ENCODE measurements at places on chromosomes 1 and 21. TPM values are rescaled to one million over a fixed set of nuclear protein-coding genes. Genes with fewer than 3 reads are reported as not detected.
A peak's percentile ranks its signal among the peaks of the same experiment; 100 is the strongest.

DNA sequence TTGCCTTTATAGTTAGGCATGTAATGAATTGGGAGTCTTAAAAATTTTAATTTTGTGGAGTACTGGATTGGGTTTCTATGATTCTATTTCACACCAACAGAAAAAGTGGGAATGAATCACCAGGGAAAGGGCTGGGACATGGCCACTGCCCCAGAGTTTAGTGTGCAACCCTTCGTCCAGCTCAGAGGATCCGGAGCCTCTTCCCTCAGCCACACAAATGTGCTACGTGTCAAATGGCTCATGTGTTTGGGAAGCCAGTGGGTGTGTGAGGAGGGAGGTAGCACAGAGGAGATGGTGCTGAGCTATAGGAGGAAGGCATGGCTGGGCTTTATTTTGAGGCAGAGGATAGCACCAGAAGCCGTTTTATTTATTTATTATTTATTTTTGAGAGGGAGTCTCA lies 247.3 kb downstream of the SIPA1L2 start:
- DNase-seq = no peak

Gene IL10
- total RNA-seq = 0.18 TPM

DNA sequence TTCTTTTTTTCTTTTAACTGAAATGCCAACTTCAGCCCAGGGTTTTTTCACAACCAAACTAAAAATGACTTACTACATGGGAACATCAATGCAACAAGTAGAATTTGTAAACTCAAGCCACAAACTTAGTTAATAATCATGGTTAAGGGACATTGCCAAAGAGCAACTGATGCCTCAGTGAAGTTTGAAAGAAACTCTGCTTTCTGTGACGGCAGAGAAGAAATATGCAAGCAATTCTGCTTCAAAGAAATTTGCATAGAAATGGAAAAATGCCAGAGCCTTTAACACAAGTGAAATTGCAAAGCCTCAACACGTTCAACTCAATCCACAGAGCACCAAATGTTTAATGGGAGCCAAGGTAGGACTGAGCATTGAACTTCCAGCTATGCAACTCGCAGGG lies 5.0 kb upstream of the CHD5 start:
- DNase-seq = no peak

- DNase-seq = peak; percentile 46
These were observed 732 bp downstream of the HS2ST1 start for GRCh38 chr1:86914998-86915736.

- DNase-seq = no peak
These were observed 323.3 kb upstream of the DUSP10 start for GRCh38 chr1:222065234-222065633.

- no peak for DNase-seq
These were observed 30.5 kb downstream of the TBCE start for GRCh38 chr1:235397733-235398132.

DNA sequence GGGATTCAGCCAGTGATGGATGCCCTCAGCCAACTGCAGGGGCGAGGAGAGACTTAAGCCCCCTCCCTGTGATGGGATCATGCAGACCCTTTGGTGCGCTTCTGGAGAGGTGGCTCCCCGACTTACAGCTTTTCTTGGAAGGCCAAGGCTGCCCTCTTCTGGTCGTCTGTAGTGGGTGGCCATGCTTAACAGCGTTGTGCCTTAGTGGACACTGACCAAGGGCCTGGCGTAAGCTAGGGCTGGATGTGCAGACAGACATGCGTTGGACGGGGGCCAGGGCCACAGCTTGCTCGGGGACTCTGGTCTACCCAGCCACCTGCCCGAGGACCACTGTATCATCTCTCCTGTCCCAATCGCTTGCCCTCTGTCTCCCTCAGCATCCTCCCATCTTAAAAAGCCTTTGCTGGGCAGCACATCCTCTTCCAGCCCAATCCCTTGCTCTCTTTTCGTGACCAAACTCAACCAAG lies 5.5 kb downstream of the AZIN2 start:
- DNase-seq = peak; percentile 80

GRCh38 chr1:147824001-147824400 lies 63.6 kb upstream of the GJA5 start:
- DNase-seq = no peak

DNA sequence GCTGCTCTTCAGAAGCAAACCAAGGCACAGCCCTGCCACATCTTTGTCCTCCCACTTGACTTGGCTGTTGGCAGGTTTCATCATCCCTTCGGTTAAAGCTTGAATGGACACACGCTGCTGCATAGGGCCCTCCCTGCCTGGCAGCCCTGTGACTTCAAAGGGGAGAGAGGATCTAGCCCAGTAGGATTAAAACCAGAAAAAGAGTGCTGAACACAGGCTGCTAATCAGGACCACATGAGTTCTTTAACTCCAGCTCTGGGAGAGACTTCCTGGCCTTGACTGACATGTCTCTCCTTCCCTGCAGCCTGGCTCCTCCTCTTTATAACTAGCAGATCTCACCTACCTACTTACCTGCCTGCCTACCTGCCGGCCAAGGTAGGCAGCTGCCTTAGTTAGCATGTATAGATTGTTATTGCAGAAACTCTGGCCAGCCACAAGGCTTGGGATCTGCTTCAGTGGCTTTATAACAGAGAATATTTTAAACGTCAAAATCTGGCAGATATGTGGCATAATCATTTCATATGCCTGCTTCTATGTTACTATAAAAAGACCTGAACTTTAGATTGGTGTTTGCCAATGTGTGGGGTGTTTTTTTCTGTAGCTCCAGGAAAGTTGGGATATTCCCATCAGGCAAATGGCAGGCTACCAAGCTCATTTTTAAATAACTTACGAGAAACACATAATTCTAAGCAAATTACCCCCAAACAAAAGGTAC lies 49.4 kb downstream of the ERG start:
- no peak for DNase-seq

DNA sequence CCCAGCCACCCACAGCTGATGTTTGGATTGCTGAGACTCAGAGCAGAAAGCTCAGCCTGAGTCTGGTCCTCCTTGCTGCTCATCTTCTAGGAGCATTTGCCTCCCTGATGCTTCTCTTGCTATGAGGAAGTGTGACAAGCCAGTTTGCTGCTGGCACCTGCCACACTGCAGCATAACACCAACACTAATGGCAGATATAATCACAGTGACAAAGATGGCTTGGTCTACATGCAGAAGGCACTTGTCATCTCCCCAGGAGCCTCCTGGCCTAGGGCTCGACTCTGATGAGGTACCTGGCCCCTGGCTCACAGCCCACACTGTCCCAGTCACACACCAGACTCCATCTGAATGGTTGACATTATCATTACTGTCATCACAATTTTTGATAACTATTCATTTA lies 13.9 kb upstream of the PSMB2 start:
- DNase-seq = no peak

DNA sequence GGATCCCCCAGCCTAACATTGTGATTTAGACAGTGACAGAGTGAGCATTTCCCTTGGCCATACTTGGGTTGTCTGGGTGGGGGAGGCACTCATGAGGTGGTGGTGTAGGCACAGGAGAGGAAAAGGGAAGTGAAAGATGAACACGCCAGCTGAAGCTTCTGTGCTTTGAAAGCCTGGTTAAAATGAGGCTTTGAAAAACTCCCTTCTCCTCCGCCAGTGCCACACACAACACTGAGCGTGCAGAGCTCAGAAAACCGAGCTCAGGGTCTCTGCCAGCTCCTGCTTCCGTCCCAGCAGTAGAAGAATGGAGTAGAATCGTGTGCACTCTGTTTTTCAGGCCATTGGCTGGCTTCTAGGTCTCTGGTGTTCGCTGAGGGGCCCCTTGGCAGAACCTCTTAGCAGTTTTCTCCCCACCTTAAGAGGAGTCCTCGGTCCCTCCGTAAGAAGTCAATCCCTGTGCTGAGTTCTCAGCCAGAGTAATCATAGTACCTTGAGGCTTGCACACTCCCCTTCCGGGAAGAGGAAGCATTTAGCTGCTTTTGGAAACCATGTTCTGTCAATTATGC lies 12.9 kb downstream of the PLEKHM2 start:
- DNase-seq = no peak

Gene STX12
- 120 TPM for total RNA-seq

- no peak for DNase-seq
These were observed 65.9 kb downstream of the FMO4 start for GRCh38 chr1:171379846-171380245.

DNA sequence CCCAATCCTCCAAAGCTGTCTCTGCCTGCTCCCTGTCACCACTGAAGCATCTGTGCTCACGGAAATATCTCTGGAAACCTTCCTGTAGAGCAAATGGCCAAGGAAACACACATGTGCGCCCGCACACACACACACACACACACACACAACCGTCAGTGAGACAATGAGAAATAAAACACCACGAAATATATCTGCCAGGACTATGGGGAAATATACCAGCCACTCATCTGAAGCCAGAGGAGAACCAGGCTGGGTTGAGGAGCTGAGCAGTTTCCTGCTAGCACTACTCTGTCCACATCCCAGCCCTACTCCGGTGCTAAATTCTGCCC lies 25.1 kb upstream of the PLXNA2 start:
- DNase-seq = no peak

DNA sequence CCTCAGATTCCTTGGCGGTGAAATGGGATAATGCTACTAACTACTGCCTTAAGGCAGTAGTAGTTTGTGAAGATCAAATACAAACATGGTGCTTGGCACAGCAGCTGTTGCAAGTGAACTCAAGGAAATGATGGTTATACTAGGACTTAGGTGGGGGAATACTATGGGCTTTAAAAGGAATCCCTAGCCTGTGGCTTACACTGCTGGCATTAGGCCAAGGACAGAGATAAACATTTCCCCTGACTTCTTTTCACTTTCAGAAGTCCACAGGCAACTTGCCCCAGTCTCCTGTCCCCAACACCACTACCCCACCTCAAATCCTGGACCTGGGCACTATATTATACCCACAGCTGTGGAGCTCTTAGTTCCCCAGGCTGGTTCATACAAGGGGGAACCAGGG lies 13.1 kb upstream of the VAMP4 start:
- DNase-seq = no peak

Gene HSPA6
- 0.27 TPM for total RNA-seq

GRCh38 chr1:170288155-170288554 lies 142.4 kb downstream of the NTMT2 start:
- no peak for DNase-seq

DNA sequence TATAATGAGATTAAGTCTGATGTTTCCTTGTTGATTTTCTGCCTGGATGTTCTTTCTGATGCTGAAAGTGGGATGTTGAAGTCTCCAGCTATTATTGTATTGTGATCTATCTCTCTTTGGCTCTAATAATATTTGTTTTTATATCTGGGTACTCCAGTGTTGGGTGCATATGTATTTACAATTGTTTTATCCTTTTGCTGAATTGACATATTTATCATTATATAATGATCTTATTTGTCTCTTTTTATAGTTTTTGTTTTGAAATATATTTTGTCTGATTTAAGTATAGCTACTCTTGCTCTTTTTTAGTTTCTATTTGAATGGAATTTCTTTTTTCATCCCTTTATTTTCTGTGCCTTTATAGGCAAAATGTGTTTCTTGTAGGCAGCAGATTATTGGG lies 522.2 kb upstream of the NEGR1 start:
- DNase-seq = no peak

Gene INAVA
- total RNA-seq = 2.2 TPM

GRCh38 chr1:165603810-165604209 lies 27.2 kb upstream of the MGST3 start:
- DNase-seq = no peak

DNA sequence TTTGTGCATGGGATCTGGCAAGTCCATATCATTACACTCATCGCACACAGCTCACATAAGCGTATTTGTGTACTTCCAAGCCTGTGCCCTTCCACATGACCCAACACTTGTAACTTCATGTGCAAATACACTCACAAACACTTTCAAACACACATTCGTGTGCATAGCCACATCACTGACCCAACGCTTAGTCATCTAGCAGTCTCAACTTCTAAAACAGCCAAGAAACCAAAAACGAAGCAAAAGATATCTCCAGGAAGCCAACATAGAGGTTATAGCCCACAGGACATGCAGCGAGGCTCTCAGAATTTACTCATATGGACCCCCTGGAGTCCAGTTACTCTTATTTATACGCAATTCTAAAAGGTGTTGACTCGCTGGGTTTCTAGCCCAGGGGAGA lies 10.9 kb upstream of the GOLT1A start:
- no peak for DNase-seq

Gene RPF1
- total RNA-seq = 17.5 TPM

Gene PCAT6
- not detected for total RNA-seq

- DNase-seq = no peak
These were observed 87.4 kb upstream of the MACF1 start for GRCh38 chr1:39116860-39117728.

DNA sequence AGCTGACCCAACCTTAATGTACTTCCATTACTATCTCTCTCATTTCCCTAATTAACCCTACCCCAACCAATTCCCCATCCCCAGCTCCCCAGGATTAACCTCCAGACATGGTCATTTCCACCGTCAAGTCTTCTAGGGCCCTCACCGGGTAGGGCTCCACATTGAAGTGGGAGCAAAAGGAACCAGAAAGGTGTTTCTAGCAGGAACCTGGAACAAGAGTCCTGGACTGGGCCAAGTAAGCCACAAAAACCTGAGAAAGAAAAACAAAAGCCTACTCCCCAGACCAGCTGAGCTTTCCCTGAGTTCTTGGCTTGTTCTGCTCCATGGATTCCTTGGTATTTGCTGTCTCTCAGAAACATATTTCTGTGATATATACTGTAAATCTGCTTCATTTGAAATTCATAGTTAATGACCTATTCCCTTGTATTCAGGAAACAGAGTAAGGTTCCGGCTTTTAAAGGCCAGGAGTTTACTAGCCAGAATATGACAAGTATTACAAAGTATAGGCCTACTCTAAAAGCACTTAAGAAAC lies 58.4 kb downstream of the SYF2 start:
- no peak for DNase-seq

GRCh38 chr1:71653952-71654351 lies 573.1 kb upstream of the ZRANB2 start:
- no peak for DNase-seq

DNA sequence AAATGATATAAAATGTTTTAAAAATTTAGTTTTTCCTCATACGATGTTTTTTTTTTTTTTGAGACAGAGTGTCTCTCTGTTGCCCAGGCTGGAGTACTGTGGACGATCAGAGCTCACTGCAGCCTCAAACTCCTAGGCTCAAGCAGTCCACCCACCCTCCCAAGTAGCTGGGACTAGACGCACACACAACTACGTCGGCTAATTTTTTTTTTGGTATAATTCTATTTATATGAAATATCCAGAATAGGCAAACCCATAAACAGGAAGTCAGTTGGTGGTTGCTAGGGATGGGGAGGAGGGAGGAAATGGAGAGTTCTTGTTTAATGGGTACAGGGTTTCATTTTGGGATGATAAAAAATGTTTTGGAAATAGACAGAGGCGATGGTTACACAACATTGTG lies 56.5 kb downstream of the WARS2 start:
- DNase-seq = no peak

Gene HENMT1
- 17.2 TPM for total RNA-seq

Gene USH2A
- 1.9 TPM for total RNA-seq

- DNase-seq = no peak
These were observed 46.5 kb downstream of the PSMG1 start for GRCh38 chr21:39136711-39137110.

Gene ZBTB48
- 15.5 TPM for total RNA-seq

Gene GPR25
- not detected for total RNA-seq

DNA sequence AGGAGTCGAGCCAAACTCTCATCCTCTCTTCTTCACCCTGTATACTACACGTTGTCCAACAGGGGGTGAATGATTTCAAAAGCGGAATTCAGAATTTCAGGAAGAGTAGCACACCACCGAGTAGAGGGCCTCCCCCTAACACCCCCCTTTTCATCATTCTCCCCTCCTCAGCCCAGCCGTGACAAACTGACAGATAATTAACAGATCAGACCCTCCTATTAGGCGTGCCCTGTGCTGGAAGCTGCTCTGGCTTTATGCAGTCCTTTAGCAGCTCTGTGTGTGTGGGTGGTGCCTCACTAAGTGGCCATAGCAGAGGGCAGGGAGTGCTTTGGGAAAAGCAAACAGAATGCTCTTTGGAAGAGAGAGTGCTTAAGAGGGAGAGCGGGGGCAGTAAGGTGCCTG lies 44.3 kb downstream of the PEX14 start:
- DNase-seq = no peak
